ENCODE measurements at places on chromosomes 2 and 18. TPM values are rescaled to one million over a fixed set of nuclear protein-coding genes. Genes with fewer than 3 reads are reported as not detected.
A peak's percentile ranks its signal among the peaks of the same experiment; 100 is the strongest.

The MOB4 gene
- 40.8 TPM for total RNA-seq

The NMUR1 gene
- total RNA-seq, result 0.44 TPM

The PLCD4 gene
- total RNA-seq, result 0.28 TPM

The IL1A gene
- 0.42 TPM for total RNA-seq

The ZNF638 gene
- total RNA-seq, result 128 TPM

The PRKAG3 gene
- total RNA-seq, result not detected

The MOB1A gene
- total RNA-seq, result 88.2 TPM

The DIPK1C gene
- not detected for total RNA-seq

The DSG1 gene
- not detected for total RNA-seq

The TLX2 gene
- 0.26 TPM for total RNA-seq

The ALPI gene
- total RNA-seq, result not detected

The TNS1 gene
- total RNA-seq, result 4.5 TPM

The GPR45 gene
- total RNA-seq, result not detected

The CXCR1 gene
- total RNA-seq, result not detected

The CIDEA gene
- total RNA-seq, result 0.23 TPM

DNA sequence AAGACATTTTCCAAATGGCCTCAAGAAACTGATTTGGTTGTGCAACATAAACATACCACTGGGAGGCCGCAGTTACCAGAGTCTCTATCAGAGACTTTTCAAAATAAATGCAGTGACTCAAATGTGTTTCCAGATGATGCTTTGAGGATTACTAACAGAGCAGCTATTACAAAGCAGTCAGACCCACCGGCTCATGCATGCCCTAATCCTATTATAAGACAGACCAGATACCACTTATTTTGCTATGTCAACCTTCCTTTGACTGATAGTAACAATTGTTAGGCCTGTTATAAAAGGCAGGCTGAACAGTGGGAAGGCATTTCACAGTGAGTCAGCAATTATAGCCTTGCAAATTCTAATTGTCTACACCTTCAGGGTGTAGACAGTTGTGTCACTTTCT, 217.7 kb downstream of the LRRTM1 start:
- no peak for DNase-seq

- no peak for DNase-seq
These were observed 188.3 kb upstream of the SLC39A10 start for GRCh38 chr2:195468771-195469170.

DNA sequence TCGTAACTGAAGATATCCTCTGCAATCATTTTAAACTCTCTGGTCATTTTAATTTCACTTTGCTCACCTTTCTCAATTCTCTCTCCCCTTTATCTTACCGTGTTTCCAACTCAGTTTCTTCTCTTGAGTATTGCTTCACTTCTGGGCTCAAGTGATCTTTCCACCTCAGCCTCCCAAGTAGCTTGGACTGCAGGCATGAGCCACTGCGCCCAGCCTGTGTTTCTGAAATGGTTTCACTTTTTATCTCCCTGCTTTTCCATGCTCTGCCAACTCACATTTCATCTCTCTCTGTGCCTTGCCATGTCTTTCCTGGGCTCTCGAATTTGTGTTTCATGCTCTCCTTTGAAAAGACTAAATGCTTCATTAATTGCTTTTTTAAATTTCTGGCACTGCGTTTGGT, 30.5 kb upstream of the TMEM131 start:
- DNase-seq, result no peak

DNA sequence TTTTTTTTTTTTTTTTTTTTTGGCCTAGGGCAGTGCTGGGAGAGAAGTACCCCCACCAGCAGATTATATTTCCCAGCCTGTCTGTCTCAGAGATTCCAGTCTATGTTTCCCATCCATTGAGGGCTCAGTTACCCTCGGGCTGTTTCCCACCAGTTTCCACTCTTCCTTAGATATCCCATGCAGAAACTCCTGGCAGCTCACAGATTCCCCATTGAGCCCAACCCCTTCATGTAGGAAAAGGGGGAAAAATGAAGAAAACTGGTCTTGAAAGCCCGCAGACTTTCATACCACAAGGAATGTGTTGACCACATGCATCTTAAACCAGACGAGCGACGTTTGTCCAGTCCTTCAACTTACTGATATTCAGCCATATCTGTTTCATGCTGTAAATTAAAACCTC, 15.2 kb downstream of the ASXL3 start:
- DNase-seq, result no peak

GRCh38 chr2:23718931-23719700, 207.8 kb downstream of the ATAD2B start:
- no peak for DNase-seq

GRCh38 chr2:11581124-11581796, 47.4 kb downstream of the GREB1 start:
- no peak for DNase-seq

- DNase-seq, result no peak
These were observed 900.9 kb downstream of the CPS1 start for GRCh38 chr2:211457325-211457724.

DNA sequence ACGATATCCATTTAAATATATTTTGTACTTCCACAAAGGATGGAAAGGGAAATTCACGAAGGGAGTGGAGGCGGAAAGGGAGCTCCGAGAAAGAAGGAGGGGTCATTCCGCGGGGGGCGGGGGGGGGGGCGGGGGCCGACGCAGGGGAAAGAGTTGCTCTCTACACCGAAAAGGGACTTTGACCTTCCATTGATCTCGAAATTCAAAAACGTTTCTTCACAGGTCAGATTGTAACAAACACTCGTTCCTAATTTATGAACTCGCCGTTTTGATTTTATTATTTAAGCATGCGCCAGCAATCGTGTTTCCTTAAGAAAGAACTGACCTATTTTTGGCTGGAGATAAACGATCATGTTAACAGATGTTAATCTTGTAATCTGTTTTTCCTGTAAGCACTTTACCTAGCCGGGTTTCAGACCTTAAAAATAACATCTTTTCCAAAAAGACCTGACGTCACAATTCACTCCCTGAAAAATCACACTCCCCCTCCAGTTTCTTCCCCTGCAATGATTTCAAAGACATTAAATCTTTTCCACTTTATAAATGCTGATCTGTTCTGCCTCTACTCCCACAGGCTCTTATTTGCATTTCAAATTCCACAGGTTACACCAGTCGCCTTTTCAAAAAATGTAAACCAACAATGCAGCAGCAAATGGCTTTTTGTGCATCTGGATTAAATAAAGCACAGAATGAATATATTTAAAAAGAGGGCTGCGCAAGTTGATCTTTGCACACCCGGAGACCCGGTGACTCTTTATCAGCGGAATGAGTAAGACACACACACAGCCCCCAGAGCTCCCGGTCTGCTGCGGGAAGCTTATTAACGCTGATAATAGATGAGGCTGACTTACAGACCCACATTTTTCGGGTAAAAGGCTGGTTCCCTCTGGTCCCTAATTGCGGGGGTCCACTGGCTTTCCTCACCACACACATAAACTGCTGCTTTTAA, 1.6 kb downstream of the ZNF516 start:
- DNase-seq, result no peak

GRCh38 chr18:3693410-3693809, 243.4 kb downstream of the TGIF1 start:
- no peak for DNase-seq

GRCh38 chr2:10919410-10919770, 7.7 kb downstream of the KCNF1 start:
- no peak for DNase-seq

GRCh38 chr2:164969909-164970690, 14.8 kb upstream of the SLC38A11 start:
- DNase-seq, result no peak

- DNase-seq, result peak; percentile 44
These were observed 33.3 kb upstream of the RMP24 start for GRCh38 chr18:35939138-35939537.

- no peak for DNase-seq
These were observed 888.4 kb downstream of the TSN start for GRCh38 chr2:122643725-122644329.

- no peak for DNase-seq
These were observed 425.3 kb downstream of the THSD7B start for GRCh38 chr2:137190411-137191195.

- DNase-seq, result no peak
These were observed 278.0 kb upstream of the DSEL start for GRCh38 chr18:67794521-67794920.

DNA sequence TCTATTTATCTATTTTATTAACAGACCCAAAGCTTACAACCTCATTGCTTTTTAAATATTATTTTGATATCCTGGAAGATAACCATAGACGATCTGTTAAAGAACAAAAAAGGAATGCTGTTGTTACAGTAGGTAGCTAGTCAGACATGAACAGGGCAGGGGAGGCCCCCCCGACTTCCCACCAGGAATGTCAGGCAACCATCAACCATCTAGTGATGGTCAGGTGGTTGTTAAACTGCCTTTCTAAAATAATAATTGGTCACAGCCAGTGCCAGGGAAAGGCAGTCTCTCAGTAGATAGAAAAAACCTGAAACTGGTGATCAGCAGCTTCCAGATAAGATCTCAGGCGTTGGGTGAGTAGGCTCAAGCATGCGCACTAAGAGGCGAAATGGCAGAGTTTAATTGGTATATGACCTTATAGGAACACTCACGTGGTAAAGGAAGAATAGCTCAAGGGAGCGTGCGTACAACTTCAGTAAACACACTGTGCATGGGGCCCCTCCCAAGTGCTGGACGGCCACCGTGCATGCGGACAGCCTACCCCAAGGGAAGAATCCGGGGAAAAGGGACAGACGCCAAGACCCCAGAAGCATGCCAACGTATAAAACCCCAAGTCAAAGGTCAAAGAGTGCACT, 32.5 kb upstream of the CCL20 start:
- DNase-seq, result no peak

- no peak for DNase-seq
These were observed 71.8 kb upstream of the NCKAP5 start for GRCh38 chr2:133640103-133640502.

GRCh38 chr2:23449413-23449812, 64.4 kb downstream of the KLHL29 start:
- no peak for DNase-seq

All from WTC11 (cell line).